AG04449 (cell line): ENCODE measurements at places on chromosomes 13 and 19.

DNA sequence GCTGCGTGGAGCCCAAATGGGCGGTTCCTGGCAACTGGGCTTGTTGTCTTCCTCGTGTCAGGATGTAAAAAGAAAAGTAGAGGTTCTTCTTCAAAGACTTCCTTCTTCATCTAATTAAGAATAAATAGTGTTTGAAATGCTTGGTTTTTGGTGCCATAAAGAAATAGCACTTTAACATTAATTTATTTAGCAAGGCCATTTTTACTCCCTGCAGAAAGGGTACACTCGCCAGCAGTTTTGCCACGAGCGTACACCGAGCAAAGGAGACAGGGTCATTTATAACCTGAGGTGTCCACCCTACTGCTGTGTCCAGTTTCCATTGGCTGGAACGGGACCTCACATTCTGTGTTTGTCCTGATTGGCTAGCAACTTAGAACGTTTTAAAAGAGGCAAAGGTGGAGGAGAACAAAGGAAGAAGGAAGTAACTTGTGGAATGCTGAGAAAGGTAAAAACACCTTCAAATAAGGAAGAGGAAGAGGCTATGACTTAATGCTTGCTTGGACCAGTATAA is 21.8 kb upstream of the OR10H1 start:
- DNase-seq, result no peak

DNA sequence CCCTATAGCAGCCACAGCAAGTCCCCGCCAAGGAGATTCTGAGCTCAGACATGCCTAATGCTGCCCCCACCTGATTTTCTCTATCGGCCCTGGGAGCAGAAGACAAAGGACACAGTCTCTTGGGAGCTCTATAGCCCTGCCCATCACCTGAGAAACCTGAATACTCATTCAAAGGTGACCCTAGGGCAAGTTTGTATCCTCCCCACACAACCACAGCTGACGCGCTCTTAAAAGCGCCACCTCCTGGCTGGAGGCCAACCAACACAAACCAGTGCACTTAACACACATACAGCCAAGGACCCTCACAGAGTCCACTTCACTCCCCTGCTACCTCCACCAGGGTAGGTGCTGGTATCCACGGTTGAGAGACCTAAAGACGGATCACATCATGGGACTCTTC is 8.8 kb upstream of the IGFL4 start:
- no peak for DNase-seq

- DNase-seq, result no peak
Observed at GRCh38 chr19:35935911-35936737, at the start of gene LRFN3. TSS of gene LRFN3 (plus strand) at chr19:35936374. CDS start at chr19:35939426, 3,052 bp downstream.

GRCh38 chr13:76289558-76289957 is 596.6 kb downstream of the KCTD12 start:
- no peak for DNase-seq

GRCh38 chr13:76971215-76971614 is 20.7 kb upstream of the CLN5 start:
- DNase-seq, result no peak

DNA sequence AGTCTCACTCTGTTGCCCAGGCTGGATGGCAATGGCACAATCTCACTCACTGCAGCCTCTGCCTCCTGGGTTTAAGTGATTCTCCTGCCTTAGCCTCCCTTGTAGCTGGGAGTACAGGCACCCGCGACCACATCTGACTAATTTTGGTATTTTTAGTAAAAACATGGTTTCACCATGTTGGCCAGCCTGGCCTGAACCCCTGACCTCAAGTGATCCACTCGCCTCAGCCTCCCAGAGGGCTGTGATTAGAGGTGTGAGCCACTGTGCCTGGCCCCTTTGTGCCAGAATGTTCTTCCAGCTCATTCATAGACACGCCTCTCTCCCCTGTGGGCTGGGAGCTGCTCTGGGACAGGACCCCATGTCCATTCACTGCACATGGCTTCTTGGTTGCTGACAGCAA is 9.1 kb downstream of the MYDGF start:
- no peak for DNase-seq

DNA sequence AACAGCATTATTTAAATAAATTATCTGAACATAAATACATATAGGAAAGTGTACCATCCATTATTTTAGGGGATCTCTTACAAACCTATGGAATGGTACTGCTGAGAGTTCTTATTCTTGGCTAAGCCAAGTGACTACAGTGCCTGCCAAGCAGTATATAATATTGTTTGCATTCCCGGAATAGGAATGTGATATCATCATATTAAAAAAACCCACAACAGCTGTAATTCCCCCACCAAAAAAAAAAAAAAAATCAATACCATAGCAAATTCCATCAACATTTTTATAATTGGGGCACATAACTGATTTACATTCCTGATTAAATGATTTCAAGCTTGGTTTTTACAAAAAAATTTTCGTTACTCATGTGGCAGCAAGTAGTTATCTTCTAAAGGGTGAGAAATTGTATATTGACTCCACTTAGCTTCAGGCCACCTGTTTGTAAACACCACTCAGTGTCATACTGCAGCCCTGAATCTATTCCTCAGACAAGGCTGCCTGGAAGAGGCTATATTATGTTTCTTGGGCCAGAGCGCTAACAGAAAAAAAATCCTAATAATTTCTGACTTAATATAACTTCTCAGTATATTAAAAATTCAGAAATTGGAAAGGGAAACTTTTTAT is 278.1 kb downstream of the DNAJC15 start:
- no peak for DNase-seq

- no peak for DNase-seq
Observed at GRCh38 chr19:55089342-55089944, 13.8 kb downstream of the EPS8L1 start.

DNA sequence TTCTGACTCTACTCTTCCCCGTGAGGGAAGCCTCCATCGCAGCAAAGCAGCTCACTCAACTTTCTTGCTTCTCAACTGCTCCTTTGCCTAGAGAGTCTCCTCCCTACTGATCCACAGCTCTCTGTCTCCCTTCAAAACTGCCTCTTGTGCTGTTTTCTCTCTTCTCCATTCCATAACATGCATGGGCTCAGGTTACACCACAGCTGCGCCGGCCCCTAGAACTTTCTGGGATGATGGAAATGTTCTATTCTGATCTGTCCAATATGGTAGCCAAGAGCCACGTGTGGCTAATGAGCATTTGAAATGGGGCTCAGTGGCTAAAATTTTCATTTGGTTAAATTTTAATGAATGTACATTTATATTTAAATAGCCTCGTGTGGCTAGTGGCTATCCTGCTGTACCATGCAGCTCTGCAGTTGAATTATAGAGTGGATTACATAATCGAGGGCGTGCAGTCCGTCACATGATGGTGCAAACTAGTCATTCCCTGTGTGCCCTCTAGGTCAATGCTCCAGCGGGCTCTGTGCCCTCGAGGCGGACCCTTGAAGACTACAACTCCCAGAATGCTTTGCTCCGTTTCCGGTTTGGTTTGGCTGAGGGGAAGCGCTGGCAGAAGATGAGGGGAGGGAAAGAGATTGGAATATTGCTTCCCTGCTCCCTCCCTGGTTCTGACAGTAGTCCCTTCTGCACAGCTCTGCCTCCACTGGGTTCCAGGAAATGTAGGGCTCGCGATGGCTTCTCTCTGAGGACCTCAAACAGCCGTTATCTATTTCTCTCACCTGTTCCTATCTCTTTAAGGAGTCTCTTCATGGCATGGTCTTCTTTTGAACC is 109.8 kb downstream of the CACNA1A start:
- no peak for DNase-seq

GRCh38 chr13:110841406-110841805 is 73.5 kb downstream of the ANKRD10 start:
- no peak for DNase-seq

DNA sequence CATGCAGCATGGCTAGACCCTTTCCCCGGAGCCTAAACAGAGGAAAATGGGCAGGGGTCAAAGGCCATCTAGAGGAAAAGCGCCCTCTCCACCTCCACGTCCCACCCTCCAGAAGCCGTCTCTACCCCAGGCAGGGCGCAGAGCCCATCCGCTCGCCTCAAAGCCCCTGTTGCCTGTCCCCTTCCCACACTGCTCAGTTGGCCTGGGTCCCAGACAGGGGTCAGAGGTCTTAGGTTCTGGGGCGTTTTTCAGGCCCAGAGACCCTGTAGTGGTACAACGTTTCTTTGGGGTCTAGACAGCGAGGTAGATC is 285 bp downstream of the TMEM143 start:
- DNase-seq, result no peak

GRCh38 chr19:30017172-30017571 is 75.1 kb downstream of the URI1 start:
- DNase-seq, result no peak

- no peak for DNase-seq
Observed at GRCh38 chr19:43934055-43934984, 762 bp downstream of the ZNF45 start.

GRCh38 chr13:95535243-95535642 is 17.3 kb upstream of the CLDN10 start:
- no peak for DNase-seq

GRCh38 chr19:45404557-45405434 is at the start of gene PPP1R13L:
TSS of gene PPP1R13L (minus strand) at chr19:45405069. CDS start at chr19:45398318, 6,751 bp downstream.
- DNase-seq, result no peak

DNA sequence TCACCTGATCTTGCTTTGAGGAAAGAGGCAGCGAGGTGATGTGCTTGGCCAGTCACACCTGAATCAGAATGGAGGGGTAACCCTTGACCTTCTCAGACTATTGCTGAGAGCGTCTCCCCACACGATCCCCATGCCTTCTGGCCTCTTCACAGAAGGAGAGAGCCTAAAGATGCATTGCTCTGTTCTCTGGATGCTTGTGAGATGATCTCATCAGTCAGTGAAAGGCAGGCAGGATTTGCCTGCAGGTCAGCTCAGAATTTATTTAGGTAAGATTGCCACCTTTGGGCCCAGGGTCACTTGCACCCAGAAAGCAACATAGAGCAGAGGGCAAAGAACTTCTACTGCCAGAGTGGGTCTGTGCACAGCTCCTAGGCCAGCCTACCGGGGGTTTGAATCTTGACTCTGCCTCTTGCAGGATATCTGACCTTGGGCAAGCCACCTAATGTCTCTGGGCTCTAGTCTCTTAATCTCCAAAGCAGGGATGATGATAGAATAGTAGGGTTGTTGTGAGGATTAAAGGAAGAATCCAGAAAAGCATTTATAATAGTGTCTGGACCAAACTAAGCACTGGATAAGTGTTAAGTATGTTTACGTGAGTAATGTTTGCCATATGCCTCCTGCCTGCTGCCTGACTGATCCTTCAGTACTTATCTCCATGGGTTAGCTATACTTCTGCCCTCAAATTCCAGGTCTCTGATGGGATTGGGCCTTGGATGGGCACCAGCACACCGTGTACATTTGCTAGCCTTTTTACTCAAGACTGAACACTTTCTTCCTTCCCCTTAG is 8.4 kb upstream of the FLT1 start:
- no peak for DNase-seq

GRCh38 chr13:26011996-26012821 is 39.6 kb downstream of the SHISA2 start:
- DNase-seq, result no peak

GRCh38 chr13:112747256-112747655 is 57.4 kb downstream of the ATP11A start:
- DNase-seq, result no peak

GRCh38 chr13:45717349-45717748 is 15.2 kb downstream of the CBY2 start:
- DNase-seq, result no peak

- DNase-seq, result no peak
Observed at GRCh38 chr19:54179262-54179852, 6.4 kb upstream of the TMC4 start.

DNA sequence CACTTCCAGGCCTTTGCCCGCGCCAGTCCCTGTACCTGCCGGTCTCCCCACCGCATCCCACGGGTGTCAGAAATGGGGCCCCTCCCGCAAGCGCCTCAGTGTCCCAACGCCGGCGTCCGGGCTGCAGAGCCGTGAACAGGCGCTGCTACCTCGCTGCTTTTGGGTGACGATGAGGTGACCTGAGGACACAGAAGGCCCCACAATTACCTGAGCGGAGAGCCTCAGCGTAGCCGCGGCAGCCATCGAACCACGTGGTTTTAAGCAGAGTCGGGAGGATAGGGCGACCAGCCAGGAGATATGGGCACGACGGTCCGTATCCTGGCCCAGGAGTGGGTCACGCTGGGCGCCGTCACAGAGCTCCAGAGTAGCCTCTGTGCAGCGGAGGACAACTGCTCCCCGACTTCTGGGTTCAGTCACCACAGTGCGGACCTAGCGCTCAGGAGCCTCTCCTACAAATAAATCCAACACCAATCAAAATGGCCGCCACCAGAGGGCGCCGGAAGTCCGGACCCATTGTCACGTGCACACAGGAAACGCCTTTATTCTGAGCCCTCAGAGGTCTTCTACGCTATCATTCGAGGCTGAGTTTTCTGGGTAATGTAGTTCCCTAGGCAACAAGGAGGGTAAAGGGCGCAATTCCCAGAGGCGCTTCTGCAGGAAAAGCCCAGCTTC is at the start of gene ZNF814:
ZNF814 (minus strand) TSS at position 478 of the 672 bp plus-strand sequence; CDS start at position 243, 235 bp downstream.
- peak; percentile 42 for DNase-seq

GRCh38 chr13:79194272-79194671 is 211.8 kb downstream of the RBM26 start:
- no peak for DNase-seq

- DNase-seq, result no peak
Observed at GRCh38 chr13:39892721-39893685, 237.5 kb downstream of the COG6 start.

- no peak for DNase-seq
Observed at GRCh38 chr19:10748927-10749434, 31.1 kb downstream of the DNM2 start.

- DNase-seq, result no peak
Observed at GRCh38 chr19:8458380-8458779, 13.6 kb downstream of the HNRNPM start.

DNA sequence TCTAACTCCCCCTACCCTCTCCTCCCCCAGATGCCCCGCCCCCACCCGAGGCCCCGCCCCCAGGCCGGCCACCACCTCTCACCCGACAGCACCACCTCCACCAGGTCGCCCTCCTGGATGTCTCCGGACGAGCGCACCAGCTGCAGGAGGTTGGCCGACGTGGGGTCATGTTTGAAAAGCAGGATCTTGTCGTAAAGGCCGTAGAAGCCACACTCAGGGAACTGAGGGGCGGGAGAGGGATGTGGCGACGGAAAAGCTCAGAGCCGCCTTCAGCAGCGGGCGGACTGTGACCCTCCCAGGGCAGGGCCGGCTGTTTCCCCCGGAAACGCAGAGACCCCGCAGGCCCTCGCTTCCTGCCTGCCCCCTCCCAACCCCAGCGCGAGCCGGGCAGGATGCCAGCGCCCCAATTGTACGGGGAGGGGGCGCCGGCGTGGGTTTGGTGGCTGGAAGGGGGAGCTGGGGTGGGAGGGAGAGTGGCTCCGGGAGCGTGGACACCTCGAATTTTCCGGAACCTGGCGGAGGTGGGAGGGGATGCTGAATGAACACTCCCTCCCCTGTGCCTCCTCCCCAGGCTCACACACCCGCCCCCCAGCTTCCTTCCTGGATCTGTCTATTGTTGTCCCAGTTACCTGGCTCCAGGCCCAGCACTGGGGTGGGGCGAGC is 3.0 kb downstream of the PRKD2 start:
- no peak for DNase-seq
